Activated naive CD4-positive, alpha-beta T cell (primary cell): ENCODE measurements at places on chromosomes 4 and X.

DNA sequence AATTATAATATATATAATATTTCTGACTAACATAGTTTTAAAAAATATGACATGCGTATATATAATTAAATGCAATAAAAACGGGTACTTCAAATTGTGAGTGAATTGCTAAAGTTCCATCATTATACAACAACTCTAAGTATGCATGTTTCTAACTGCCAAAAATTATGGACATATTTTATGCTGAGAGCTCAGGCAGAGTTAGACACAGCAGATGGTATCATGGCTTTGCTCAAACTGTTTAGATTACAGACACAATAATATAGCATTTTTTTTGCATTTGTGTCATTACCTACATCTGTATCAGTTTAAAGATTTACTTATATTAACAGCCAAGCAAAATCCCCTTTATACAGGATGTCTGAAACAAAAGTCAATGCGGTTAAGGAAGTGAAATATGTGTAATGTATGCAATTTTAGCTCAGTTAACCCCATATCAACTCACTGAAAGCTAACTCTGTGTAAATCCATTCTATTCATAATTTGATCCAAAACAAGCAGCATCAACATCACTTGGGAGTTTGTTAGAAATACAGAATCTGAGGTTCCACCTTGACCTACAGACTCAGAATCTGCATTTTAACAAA is 119.1 kb upstream of the CNKSR2 start:
- no peak for DNase-seq

- no peak for DNase-seq
These were observed 4.2 kb downstream of the PAK3 start for GRCh38 chrX:111100191-111100590.

DNA sequence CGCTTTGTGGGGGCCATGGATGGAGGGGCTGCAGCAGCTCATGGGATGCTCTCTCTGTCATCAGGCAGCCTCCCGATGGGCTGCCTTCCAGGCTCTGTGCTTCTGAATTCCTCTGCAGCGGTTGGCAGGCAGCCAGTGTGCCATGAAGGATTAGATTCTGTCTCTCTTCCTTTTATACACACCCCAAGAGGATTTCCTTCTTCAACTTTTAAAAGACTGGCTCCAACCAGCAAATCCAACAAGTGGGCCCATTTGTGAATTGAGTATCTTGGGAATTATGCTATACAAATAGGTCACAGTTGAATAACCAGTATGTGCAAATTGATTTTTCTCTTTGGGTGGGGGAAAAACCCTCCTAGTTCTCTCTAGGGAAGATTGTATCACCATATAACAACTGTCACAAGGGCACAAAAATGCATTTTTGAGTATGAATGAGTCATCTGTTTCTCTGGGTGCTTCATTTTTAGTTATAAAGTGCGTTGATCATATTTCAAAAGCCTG is 96.8 kb upstream of the FAT1 start:
- DNase-seq, result no peak

- no peak for DNase-seq
These were observed 109.5 kb upstream of the ADRA2C start for GRCh38 chr4:3656416-3657356.

- no peak for DNase-seq
These were observed 207.1 kb downstream of the ZNF330 start for GRCh38 chr4:141427726-141428296.

GRCh38 chr4:18069810-18070209 is 48.3 kb upstream of the LCORL start:
- no peak for DNase-seq

DNA sequence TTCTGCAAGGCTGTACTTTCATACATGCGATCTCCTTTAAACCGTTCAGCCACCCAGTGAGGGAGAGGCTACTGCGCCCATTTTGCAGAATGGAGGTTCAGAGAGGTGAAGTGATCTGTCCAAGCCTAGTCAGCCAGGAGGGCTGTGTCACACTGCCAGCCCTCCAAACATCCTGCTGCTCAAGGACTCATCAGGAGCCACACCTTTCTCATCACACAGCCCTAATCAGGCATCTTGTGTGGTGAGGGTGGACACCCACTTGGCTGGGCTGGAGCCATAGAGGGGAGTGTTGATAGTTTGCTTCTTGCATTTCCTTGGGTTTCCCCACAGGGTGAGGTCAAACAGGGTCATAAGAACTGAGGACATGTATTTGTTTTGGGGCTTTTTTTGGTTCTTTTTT is 5.4 kb upstream of the CXCR3 start:
- no peak for DNase-seq

DNA sequence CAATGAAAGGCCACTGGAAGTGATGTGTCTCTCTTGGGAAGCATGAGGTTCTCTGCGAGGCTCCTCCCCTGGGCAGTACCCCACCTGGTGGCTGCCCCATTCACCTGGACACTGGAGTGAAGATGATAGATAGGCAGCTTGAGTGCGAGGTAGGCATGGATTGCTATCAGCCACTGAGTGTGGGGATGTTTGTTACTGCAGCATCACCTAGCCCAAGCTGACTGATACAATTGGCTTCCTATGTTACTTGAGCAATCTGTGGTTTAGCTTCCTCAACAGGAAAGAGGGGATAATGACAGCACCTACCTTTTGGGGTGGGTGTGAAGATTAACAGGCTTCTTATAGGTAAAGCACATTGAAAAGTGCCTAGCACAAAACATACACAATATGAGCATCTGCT is 30.8 kb downstream of the ADRA2C start:
- DNase-seq, result no peak

GRCh38 chr4:7813674-7814073 is 126.0 kb downstream of the AFAP1 start:
- no peak for DNase-seq

DNA sequence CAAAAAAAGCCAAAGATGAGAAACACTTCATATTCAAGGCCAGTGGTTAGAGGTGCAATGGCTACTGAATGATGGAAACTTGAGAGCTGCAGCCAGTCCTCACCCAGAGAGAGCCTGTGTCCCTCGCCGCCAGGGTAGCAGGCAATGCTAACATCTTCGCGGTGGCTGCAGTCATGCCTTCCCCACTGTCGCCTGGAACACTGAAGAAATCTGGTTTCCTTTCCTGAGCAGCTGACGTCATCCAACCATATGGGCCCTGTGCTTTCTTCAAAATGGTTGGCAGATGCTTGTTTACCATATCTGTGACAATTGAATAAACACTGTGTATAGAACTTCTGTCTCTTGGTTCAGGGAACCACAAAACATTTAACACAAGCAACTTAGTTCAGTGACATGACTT is 39.7 kb downstream of the PRSS12 start:
- no peak for DNase-seq

DNA sequence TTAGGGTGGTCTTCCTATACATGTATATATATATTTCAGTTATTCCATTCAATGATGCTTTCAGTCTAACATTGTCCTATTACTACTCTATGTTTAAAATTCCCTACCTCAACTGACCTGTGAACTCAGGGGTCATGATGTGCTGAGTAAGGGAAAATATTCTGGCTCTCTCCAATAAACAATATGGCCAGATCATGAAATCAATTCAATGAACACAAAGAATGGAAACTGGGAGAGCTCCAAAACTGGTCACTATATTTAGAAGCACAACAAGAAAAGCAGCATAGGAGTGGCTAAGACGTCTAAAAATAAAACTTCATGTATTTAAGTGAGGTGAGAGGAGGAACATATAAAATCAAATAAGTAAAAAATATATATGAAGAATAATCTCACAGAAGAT is 304.5 kb downstream of the PPP3CA start:
- DNase-seq, result no peak

DNA sequence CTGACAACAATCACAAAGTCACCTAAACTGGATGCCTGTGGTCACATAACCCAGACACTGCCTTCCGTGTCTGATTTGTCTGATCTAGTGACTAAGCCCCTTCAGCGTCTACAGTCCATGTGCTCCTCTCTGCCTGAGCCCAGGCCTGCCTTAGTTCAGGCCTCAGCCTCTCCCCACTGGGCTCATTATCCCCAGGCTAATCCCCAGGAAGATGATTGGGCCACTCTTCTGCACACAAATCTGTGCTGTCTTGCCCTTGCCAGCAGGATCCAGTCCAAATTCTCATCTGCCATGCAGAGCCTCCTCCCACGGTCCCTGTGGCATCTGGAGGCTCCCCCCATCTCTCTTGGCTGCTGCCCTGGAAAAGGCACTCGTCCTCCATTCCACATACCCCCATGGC is 96.5 kb downstream of the SLC2A9 start:
- no peak for DNase-seq

GRCh38 chr4:181204109-181204508 is 1039.1 kb upstream of the TENM3 start:
- no peak for DNase-seq

- DNase-seq, result no peak
These were observed 108.6 kb downstream of the PALLD start for GRCh38 chr4:168605411-168605810.

DNA sequence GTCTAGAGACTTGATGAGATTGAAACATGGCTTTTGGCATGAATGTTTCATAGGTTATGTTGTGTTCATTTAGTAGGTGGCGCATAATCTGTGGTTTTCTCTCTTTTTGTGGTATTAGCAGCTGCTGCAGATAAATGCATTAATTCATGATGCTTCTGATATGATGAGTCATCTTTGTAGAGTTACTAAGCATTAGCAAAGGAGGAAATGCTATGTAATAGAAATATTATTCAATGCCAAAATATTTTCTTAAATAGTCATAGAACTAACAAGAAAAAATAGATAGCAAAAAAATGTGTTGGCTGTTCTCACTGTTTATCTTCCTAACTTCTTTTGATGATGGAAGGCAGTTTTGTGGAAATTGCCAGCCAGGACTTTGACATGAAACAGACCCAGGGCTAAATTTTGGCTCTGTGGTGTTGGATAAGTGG is 3.6 kb downstream of the ZXDB start:
- no peak for DNase-seq

- no peak for DNase-seq
These were observed 49.5 kb downstream of the CAMK2D start for GRCh38 chr4:113711883-113712662.

DNA sequence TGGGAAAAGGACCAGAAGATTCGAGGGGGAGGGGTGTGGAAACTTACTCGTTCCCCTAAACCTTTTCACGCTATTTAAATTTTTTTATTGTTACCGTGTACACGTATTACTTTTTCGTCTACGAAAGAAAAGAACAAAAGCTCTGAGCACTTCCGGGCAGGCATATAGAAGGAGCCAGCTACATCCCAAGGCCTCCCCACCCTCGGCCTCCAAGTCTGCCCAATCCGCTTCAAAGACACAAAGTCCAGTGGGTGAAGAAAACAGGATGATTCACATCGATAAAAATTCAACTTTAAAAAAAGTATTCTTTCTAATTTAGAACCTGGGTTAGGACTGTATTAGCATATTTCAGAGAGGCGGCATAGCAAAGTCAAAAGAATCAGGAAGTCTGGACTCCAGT is 23.1 kb downstream of the SEL1L3 start:
- DNase-seq, result no peak

GRCh38 chr4:114281164-114281960 is 301.9 kb upstream of the ARSJ start:
- DNase-seq, result no peak

DNA sequence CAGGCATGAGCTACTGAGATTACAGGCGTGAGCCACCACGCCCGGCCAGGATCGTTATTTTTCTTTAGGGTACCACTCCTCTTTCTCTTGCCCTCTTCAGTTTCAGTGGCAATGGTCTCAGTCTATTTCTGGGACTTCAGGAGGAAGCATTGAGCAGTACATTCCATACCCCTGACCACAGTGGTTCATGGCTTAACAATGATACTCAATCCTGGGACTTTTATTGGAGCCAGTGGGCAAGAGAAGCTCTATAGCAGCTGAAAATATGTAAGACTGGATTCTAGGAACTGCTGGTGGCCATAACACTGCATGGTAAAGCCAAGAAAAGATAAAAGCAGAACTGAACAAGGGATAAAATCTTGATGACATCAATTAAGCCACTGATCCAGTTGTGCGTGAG is 5.8 kb upstream of the CCNA2 start:
- no peak for DNase-seq

- DNase-seq, result no peak
These were observed 24.8 kb downstream of the NELFA start for GRCh38 chr4:1983846-1984405.

- no peak for DNase-seq
These were observed 308.6 kb upstream of the GIMD1 start for GRCh38 chr4:106677213-106677612.

- no peak for DNase-seq
These were observed 43.3 kb downstream of the LNX1 start for GRCh38 chr4:53547983-53548382.

DNA sequence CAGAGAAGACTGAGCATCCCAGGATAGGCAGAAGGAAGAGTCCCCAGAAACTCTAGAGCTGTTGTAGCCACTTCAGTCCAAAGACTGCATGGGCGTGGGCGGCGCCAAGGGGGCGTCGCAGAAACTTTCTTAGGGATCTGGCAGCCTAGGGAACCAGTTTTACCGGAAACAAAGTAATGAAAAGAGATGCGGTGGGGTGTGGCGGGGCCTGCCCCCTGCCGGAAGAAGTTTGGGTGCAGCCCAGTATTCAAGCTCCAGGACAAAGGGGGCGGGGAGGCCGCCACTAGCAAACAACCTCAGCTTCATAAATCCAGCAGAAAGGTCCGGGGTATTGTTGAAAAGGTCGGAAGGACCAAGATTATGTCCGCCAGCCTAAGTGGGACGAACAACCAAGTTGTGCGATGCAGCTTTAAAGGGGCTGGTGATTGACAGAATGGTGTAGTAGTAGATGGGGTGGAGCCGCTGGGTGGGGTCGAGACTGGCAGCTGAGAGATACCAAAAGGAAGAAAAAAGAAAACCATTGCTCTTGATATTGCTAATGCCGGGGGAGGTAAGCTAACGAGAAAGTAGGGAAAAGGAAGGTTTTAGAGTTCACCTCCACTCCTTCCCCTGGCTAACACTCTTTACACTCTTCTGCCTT is 190.5 kb downstream of the RRAGB start:
- peak; percentile 0 for DNase-seq

DNA sequence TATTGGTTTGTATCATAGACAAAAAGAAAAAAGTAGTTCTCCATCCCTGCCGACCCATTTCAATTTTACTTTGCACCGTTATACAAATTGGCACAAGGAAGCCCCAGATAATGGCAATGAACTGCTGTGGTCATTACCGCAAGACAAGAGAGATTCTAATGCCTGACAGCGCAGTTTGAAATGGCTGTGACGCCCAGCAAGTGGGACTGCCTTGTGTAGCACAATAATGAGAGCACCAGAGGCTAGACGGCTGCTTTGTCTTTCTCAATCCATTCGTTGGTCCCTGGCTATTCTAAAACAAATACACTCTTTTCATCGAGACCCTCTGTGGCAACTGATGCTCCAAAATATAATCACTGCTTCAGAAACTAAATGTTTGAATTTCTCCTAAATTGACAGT is 192.4 kb upstream of the NEIL3 start:
- no peak for DNase-seq

GRCh38 chr4:177285953-177286352 is 23.7 kb upstream of the NEIL3 start:
- DNase-seq, result no peak

DNA sequence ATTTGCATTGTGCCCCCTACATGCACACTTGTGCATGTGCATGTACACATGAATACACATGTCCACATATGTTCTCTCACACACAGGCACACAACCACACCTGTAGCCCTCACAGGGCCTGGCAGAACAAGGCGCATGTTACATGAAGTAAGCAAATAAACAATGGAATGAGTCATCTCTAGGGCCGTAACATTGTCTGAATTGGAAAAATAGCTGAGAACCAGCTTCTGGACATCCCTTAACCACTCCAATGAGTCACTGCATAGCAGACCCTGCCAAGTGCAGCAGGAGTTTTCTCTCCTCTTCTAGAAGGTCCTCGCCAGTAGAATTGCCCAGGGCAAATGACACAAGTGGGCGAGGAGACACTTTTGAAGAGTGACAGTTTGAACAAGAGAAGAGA is 66.1 kb downstream of the MAGEA10 start:
- DNase-seq, result no peak

GRCh38 chrX:34900691-34901090 is 41.9 kb upstream of the FAM47B start:
- DNase-seq, result no peak
